Amygdala (tissue), 56 donors: ENCODE measurements at places on chromosomes 13 and 19.

GRCh38 chr19:46407856-46408663 is 5.3 kb downstream of the CCDC8 start:
- no peak for DNase-seq

- peak; percentile 81 for DNase-seq
Observed at GRCh38 chr19:48613024-48613851, 1.6 kb downstream of the FAM83E start.

DNA sequence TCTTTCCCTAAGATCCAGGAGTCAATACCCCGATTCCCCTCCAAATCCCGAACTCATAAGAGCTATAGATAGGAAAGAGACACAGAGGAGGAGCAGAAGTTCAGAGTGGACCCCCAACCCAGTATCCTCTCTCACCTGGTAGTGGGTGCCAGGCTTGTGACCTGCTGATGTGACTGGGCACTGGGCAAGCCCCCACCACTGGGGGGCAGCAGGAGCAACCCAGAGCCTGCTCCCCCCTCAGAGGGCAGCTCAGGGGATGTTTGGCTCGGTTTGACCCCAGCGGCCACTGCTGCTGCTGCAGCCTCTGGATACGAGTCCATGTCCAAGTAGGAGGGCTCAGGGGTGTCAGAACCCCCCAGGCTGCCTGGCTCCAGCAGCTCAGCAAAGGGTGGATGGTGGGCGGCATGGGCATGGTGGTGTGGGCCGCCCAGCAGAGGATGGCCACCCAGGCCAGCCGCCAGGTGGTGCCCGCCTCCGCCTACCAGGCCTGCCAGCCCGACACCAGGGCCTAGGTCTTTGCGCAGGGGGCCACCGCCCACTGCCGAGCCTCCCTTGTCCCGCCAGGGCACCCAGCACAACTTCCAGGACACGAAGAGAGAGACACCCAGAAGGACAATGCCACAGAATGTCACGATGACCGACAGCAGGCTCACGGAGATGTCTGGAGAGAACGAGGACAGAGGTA is 7.4 kb downstream of the SYT3 start:
- no peak for DNase-seq

- DNase-seq = no peak
Observed at GRCh38 chr13:99859178-99860177, 112.1 kb downstream of the ZIC5 start.

DNA sequence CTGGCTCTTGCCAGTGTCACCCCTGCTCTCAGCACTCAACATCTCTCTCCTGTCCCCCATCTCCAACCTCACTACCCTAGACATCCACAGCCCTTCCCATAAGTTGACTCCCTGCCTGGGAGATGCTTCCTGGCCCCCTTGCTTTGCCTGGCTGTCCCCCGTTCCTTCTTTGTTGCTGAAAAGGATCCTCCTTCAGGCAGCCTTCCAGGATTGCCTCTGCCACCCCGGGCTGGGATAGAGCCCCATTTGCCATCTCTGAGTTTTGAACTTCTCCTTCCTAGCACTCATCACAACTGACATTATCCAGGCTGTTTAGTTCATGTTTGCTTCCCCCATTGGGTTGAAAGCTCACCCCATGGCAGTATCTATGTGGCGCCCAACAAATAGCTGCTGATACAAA is 20.0 kb downstream of the CPAMD8 start:
- DNase-seq = no peak

GRCh38 chr13:113489549-113490495 is 689 bp downstream of the DCUN1D2 start:
- DNase-seq = no peak

GRCh38 chr13:65677906-65678305 is 1552.2 kb downstream of the PCDH9 start:
- no peak for DNase-seq

- no peak for DNase-seq
Observed at GRCh38 chr19:5281588-5281987, 59.0 kb downstream of the PTPRS start.

DNA sequence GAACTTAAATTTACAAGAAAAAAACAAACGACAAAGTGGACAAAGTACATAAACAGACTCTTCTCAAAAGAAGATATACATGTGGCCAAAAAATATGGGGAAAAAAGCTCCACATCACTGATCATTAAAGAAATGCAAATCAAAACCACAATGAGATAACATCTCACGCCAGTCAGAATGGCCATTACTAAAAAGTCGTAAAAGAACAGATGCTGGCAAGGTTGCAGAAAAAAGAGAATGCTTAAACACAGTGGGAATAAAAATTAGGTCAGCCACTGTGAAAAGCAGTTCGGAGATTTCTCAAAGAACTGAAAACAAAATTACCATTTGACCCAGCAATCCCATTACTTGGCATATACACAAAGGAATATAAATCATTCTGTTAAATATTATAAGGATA is 132.7 kb downstream of the UGGT2 start:
- no peak for DNase-seq

DNA sequence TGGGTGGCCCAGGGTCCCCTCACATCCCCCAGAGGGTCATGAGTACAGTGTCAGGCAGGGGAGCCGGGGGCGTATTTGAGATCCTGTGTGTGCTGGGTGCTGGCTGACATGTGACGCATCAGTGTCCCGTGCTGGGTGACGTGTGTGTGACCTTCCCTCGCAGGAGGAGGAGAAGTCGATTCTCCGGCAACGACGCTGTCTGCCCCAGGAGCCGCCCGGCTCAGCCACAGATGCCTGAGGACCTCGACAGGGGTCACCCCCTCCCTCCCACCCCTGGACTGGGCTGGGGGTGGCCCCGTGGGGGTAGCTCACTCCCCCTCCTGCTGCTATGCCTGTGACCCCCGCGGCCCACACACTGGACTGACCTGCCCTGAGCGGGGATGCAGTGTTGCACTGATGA is 25.8 kb downstream of the PNPLA6 start:
- DNase-seq = no peak

DNA sequence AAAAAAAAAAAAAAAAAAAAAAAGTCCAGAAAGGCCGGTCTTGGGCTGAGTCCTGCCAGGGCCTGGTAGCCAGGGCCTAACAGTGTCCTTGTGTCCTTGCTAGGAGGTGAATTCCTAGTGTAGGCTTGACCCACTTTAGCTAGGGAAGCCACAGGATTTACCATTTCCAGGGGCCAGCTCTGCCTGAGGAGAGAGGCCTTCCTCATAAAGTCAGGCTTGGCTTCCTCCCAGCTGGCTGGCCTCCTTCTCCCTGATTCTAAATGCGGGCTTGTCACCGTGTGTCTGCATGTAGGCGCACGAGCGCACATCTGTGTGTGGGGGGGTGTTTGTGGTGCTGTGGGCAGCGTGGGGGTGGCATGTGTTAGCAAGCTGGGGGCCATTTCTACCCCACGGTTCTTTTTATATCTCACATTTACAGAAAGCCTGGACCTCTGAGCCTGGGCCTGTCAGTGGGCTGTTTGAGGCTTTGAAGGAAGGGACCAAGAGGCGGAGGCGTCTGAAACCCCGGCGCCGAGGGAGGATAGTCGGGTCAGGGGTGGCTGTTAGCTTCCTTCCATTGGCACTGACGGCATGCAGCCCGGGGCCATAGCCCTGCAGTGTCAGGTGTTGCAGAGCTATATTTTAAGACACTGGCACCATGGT is 31.7 kb downstream of the IER2 start:
- peak; percentile 25 for DNase-seq

GRCh38 chr19:45423033-45423588 is 606 bp downstream of the ERCC1 start:
- no peak for DNase-seq

GRCh38 chr13:44017756-44018309 is 138.1 kb downstream of the LACC1 start:
- no peak for DNase-seq

GRCh38 chr19:16764280-16764679 is 44.6 kb downstream of the NWD1 start:
- no peak for DNase-seq

- DNase-seq = peak; percentile 54
Observed at GRCh38 chr19:8505680-8506401, 3.4 kb upstream of the PRAM1 start.

DNA sequence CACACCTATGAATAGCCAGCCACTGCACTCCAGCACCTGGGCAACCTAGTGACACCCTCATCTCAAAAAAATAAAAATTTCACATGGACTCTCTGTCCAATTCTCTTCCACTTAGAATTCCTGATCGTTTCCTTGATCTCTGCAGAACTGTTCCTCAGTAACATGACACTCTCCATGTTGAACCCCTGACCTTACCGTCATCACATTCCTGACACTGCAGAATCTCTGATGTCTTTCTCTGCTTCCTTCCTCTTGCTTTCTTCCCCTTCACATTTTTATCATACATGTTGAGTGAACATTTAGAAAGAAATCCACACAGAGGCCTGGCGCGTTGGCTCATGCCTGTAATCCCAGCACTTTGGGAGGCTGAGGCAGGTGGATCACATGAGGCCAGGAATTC is 15.0 kb downstream of the ZNF114 start:
- DNase-seq = no peak

- DNase-seq = no peak
Observed at GRCh38 chr13:107034236-107034872, 466.4 kb upstream of the ARGLU1 start.

GRCh38 chr13:36668316-36668715 is 5.5 kb upstream of the SERTM1 start:
- DNase-seq = no peak

DNA sequence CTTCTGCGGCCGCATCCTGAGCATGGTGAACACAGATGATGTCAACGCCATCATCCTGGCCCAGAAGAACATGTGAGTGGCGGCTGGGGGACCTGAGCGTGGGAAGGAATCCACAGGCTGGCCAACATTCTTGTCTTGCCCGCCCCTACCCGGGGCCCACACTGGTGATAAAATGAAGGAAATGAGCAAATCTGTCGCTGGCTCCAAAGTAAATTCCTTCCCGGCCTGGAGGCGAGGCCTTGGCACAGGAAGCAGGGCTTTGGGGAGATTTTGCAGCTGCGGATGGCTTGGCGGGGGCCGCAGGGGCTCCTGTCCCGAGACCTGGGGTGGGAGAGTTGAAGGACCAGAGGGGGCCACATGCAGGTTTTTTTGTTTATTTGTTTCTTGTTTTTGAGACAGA is 4.4 kb downstream of the KXD1 start:
- DNase-seq = no peak

GRCh38 chr19:2810141-2811091 is 9.3 kb upstream of the ZNF554 start:
- no peak for DNase-seq

GRCh38 chr19:1227304-1228054 is 10.3 kb downstream of the CBARP start:
- DNase-seq = no peak

DNA sequence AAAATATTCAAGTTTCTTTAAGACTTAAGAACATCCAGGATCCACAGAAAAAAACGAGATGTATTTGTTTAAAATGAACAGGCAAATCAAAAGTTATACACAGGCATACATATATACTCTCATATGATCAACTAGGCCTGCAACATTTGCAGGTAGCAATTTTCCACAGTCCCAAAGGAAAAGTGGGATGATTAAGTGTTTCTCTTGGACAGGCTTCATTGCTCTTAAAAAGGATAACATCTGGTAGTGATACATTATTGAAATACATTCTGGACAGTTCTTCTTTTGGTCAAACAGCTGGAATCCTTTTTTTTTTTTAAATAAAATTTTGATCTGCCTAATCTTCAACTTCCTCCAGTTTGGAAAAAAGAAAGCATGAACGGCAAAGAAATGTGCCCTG is 114.8 kb upstream of the TDRD3 start:
- no peak for DNase-seq

- DNase-seq = no peak
Observed at GRCh38 chr13:90950160-90950559, 397.3 kb upstream of the MIR17HG start.

DNA sequence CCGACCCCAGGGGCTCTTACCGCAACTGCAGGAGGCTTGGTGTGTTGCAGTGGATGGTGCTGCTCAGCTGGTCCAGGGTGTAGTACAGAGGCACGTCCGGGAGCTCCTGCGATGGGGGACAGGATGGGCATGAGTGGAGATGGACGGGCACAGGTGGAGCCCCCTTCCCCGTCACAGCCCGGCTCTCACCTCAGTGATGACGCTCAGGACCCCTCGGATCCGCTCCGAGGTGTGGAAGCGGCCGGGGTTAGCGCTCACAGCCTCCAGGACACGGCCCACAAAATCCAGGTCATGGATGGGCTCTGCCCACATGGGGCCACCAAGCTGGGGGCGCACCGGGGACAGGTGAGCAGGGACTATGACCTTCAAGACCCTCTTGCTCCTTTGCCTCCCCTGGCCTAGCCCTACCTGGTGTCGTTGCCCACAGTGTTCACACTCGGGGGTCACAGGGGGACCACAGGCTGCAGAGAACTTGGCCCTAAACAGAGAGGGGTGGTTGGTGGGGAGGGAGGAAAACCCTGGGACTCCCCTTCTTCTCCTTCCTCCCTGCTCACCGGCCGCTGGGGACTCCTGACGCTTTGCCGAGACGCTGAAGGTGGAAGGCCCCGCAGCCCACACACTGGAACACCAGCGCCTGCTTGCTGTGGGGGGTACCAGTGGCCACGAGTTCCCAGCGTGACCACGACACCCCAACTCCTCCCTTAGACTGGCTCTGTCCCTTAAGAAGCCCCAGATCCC is 6.9 kb upstream of the LYL1 start:
- DNase-seq = no peak

DNA sequence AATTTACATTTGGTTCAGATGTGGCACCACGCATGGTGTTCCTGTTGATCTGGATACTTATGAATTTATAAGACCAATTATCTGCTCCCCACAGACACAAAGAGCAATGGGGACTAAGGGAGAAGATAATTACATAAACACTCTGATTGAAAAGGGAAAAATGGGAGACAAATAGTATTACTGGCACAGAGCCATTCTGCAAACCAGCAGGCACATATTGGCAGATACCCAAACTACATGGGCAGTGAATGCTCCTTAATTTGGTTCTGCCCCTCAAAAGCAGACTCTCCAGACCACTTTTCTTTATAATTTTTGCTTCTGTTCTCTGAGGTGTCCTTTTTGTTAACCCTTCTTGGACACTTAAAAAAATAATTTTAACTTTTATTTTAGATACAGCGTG is 1674.2 kb downstream of the PCDH9 start:
- DNase-seq = no peak

- DNase-seq = no peak
Observed at GRCh38 chr19:48740164-48740972, at the start of gene RASIP1. Gene RASIP1, minus strand, starts transcription at chr19:48740610. Its CDS starts 328 bp downstream, at chr19:48740282.

DNA sequence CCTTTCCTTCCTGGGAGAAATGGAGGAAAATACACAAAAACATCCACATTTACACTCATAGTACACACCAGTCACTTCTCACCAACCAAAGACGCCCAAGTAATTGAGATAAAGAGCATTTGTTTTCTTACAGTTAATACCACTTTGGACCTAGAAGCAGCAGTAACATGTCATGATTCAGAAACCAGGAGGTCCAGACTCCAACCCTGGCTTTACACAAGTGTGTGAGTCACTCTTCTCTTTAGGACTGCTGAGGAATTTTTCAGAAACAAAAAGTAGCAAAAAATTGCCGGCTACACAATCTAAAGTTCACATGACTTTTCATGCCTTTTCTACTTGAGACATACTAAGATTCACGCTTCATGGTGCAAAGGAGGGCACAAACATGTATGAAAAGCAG is 42.1 kb downstream of the TUBGCP3 start:
- no peak for DNase-seq

- no peak for DNase-seq
Observed at GRCh38 chr13:68736961-68737360, 1370.7 kb upstream of the ATXN8OS start.
